ENCODE measurements at places on chromosomes 7 and 10. TPM values are rescaled to one million over a fixed set of nuclear protein-coding genes. Genes with fewer than 3 reads are reported as not detected.
A peak's percentile ranks its signal among the peaks of the same experiment; 100 is the strongest.

GRCh38 chr7:138934367-138934766 is 46.8 kb downstream of the KIAA1549 start:
- DNase-seq = no peak

SLC18A3 gene
- total RNA-seq = not detected

GRCh38 chr10:49653273-49653929 is 26.1 kb upstream of the C10orf53 start:
- no peak for DNase-seq

- no peak for DNase-seq
Measured at GRCh38 chr10:26810435-26811026, 50.2 kb downstream of the ABI1 start.

GRCh38 chr10:91012502-91012901 is 91.6 kb upstream of the ANKRD1 start:
- no peak for DNase-seq

DNA sequence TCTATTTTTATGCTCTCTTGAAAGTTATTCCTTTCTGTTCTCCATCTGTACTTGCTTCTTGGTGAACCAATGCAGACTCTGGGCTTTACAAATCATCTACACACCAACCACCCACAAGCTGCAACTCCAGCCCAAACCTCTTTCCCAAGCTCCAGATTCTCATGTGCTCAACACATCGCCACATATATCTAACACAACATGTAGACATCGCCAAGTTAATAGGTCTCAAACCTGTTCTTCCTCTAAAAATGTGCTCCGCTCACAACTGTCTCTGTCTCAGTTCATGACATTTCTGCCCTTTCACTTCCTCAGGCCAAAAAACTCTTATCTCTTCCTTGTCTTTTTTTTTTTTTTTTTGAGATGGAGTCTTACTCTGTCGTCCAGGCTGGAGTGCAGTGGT is 95.7 kb upstream of the EEPD1 start:
- DNase-seq = no peak

- no peak for DNase-seq
Measured at GRCh38 chr10:114998993-114999392, 61.0 kb downstream of the TRUB1 start.

DNA sequence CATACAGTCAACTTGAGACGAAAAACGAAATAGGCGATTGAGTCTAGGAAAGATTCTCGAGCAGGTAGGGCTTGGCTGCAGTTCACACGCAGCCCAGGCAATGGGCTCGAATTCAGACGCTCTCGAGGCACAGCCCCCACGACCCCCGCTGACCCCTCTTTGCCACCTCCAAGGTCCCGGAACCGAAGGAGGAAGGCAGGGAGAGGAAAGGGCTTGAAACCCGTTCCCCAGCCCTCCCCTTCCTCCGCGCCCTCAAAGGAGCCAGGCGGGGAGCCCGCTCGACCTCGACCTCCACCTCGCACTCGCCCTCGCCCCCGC is 441 bp downstream of the CCDC186 start:
- DNase-seq = no peak

DNA sequence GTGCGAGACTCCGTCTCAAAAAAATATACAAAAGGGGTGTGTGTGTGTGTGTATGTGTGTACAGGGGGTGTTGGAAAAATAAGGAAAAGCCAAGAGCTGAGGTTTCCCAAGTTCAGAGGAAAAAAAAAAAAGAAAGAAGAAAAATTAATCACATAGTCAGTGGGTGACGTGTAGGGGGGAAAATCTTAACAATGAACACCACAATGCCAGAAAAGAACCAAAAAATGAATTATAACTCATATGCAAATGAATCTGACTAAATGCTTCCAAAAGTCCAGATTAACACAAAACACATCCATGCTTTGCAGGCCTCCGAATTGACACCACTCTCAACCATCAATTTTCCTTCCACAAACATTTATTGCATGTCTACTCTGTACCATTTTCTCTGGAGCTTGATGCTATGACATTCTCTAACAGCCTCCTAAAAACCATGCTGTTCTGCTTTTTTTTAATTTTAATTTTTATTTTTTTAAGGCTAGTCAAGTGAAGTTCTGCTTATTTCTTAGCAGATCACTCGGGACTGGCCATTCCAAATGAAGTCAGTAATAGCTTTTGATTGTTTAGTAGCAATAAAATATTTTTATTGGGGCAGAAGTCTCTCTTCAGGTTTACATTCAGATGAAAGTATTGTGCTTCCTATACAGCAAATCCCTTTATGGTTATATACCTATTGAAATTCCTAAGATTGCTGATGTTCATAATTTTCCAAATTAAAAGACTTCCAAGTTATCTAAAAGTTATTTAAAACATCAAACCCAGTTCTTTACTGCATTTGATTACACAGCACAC is 133.8 kb downstream of the CNOT4 start:
- DNase-seq = no peak

DNA sequence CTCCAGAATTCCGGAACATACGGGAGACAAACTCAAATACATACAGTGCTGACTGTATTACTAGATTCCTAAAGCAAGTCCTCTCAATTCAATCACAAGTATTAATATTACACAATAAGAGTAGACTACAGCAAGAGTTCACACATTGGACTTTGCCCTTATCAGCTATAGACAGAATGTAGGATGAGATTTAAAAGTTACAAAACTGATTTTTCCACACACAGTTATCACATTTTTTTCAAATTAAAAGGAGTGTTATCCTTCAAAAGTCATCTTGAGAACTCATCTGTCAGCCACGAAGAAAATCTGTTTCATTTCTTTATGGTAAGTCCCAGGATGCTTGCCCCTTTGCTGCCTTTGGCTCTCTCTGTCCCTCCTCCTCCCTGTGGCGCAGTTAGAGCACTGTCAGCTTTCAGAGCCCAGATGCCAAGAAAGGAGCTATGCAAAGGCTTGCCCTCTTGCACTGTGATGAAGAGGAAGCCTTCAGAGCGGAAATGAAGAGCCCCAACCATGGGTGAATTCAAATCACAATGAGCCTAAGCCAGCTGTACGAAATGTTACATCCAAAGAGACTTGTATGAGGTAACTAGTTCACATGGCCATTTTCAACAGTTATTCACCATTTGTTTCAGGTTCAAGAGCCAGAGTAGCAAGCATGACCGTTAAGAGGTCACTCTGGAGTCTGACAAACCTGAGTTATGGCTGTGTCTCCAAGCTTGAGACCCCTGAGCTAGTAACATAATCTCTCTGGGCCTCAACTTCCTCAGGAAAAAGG is 10.7 kb downstream of the NCOA4 start:
- no peak for DNase-seq

GRCh38 chr10:111161109-111161874 is 84.5 kb downstream of the ADRA2A start:
- DNase-seq = no peak

GRCh38 chr10:65194126-65194525 is 1672.9 kb downstream of the REEP3 start:
- DNase-seq = peak; percentile 35

TSPAN33 gene
- 22.2 TPM for total RNA-seq

DNA sequence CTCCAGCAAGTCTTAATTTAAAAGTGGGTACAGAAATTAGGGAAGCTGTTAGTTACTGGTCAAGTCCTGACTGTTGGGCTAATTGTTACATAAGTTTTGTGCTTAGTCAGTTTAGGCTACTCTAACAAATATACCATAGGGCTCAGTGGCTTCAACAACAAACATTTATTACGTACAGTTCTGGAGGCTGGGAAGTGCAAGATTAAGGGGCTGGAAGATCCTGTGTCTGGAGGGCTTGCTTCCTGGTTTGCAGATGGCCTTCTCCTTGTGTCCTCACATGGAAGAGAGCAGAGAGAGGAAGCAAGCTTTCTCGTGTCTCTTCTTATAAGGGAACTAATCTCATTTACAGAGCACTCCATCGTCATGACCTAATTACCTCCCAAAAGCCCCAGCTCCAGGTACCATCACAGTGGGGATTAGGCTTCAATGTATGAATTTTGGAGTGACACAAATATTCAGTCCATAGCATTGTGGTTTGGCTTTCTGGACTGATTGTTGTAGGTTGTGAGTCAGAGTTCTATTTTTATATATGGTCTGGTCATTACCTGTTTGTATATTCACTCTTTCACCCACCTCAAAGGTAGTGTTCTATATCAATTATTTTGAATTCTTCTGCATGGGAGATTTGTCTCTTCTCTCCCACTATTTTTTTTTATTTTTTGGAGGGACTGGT is 17.1 kb downstream of the ST7 start:
- no peak for DNase-seq

GRCh38 chr7:105246256-105246655 is 142.5 kb downstream of the SRPK2 start:
- DNase-seq = no peak

RPEL1 gene
- not detected for total RNA-seq

DNA sequence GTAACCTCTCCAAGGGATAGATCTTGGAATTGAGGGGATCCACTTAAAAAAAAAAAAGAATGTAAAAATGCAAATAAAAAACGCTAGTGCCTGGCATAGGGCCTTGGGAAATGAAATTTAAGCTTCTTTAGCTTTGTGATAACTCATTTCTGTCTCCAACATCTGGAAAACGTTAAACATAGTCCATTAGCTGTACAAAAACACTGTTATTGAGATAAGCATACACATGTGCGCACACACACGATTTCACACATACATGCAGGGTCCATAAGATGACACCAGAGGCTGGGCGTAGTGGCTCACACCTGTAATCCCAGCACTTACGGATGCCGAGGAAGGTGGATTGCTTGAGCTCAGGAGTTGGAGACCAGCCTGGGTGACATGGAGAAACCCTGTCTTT is 13.7 kb upstream of the CUL2 start:
- no peak for DNase-seq

DNA sequence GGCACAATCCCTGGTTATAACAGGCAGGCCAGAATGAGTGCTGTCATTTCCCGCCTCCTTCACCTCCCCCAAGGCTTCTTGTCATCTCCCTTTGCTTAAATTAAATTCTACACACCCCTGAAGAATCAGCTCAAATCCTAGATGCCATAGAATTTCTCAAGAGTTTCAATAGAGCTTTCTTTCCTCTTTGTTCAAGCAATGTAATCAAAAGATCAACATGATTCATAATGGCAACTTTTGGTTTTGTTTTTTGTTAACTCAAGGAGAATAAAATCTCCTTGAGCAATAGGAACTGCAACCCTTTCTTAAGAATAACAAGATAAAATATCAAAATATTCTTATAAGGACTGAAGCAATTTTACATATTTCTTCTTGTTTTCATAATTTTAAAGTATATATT is 180.8 kb upstream of the CDK1 start:
- no peak for DNase-seq

ADAP1 gene
- 14.9 TPM for total RNA-seq

GRCh38 chr7:116614499-116615262 is 57.3 kb upstream of the MET start:
- DNase-seq = no peak

DNA sequence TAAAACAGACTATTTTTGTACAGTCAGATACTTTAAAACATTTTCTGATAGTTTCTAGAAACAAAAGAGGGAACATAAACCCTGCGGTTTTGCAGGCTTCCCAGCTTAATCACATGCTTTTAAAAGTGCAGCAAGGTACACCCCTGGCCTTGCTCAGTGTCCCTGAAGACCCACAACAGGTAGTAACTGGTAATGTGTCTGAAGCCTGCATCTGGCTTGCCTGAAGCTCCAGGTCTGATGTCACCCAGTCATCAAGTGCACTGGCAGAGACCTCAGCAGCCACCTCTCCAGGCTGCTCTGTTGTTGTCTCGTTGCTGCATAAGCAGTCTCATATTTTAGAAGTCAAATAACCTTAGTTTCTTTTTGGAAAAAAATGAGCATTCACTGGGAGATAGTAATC is 376.1 kb upstream of the MTPN start:
- DNase-seq = no peak

PLPP4 gene
- total RNA-seq = 5.3 TPM

- DNase-seq = peak; percentile 93
Measured at GRCh38 chr10:4541292-4541691, 284.7 kb upstream of the AKR1E2 start.

GRCh38 chr7:142496545-142496991 is 238.7 kb upstream of the PRSS58 start:
- no peak for DNase-seq

DNA sequence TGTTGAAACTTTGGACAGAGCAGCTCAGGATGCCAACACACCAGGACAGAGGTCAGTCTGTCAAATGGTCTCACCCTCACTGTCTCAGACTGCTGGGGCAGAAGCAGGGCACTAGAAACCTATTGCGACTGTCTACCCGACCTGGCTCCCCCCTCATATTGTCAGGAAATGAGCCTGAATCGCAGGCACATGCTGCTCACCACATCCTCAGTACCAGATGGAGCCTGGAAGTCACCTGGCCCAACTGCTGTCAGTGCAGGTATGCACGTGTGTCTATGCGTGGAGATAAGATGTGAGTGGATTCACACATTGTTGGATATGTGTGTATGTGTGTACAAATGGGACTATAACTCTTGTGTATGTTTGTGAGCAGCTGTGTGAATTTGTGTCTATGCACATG is 3.2 kb upstream of the CDHR1 start:
- no peak for DNase-seq

C7orf33 gene
- total RNA-seq = not detected

DNA sequence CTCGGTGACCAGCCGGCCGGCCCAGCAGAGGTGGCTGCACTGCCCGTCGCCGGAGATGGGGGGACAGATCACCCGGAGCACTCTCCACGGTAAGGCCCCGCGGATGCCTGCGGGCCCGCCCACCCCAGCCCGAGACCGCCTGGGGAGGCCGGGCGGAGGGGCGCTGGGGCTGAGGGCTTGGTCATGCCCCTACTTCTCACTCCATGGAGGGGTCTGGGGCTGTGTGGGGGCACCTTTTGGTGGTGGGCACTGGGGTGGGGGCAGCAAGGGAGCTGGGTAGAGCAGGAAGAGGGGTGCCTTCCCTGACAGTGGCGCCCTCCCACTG is 61.8 kb downstream of the NEURL1 start:
- no peak for DNase-seq

RALA gene
- 79.2 TPM for total RNA-seq

DNA sequence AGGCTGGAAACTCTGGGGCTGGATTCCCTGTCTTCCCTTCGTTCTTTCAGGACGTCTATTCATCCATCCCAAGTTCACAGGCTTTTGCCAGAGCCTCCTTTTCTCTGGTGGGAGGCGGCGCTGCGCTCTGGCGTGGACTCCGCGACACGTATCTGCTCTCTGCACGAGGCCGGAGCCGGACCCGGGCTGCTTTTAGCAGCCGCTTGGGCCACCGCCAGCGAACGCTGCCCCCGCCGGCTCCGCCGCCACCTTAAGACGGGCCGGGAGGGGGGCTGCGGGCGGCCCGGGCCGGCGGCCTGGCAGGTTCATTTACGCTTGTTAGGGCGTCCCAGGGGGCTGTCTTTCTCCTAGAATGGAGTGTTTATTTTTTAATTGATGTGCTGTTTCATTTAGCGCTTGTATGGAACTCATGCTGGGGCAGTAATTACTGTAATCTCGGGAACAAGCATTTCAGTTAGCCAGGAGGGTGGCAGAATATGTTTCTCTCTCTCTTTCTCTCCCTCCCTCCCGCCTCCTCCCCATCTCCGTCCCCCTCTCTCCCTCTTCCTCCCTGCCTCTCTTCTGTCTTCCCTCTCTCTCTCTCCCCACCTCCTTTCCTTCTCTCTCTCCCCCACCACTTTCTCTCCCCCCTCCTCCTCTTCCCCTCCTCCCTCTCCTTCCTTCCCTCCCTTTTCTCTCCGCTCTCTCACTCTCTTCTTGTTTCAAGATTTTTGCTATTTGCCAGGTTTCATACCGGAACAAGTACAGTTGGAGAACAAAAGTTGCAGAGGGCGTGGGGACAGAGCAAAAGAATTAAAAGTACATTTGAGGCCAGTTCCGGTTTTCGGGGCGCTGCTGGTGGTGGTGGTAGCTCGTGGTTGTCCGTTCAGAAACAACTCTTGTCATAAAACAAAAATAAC is 1.3 kb upstream of the FZD8 start:
- no peak for DNase-seq

Measured in kidney epithelial cell (primary cell).